CD4-positive, alpha-beta memory T cell (primary cell): ENCODE measurements at places on chromosomes 5 and 9. TPM values are rescaled to one million over a fixed set of nuclear protein-coding genes. Genes with fewer than 3 reads are reported as not detected.

ADAMTS12 gene
- total RNA-seq: not detected

PDCD1LG2 gene
- 0.90 TPM for total RNA-seq

PLPP7 gene
- total RNA-seq: not detected

CDX1 gene
- total RNA-seq: not detected

PRELID2 gene
- total RNA-seq: 2.1 TPM

NR5A1 gene
- not detected for total RNA-seq

PLPPR1 gene
- total RNA-seq: not detected

MLANA gene
- not detected for total RNA-seq

- no peak for DNase-seq
These were observed 75.9 kb upstream of the PRR16 start for GRCh38 chr5:120388016-120388781.

- DNase-seq: no peak
These were observed 40.8 kb downstream of the CSF2 start for GRCh38 chr5:132114150-132115121.

DNA sequence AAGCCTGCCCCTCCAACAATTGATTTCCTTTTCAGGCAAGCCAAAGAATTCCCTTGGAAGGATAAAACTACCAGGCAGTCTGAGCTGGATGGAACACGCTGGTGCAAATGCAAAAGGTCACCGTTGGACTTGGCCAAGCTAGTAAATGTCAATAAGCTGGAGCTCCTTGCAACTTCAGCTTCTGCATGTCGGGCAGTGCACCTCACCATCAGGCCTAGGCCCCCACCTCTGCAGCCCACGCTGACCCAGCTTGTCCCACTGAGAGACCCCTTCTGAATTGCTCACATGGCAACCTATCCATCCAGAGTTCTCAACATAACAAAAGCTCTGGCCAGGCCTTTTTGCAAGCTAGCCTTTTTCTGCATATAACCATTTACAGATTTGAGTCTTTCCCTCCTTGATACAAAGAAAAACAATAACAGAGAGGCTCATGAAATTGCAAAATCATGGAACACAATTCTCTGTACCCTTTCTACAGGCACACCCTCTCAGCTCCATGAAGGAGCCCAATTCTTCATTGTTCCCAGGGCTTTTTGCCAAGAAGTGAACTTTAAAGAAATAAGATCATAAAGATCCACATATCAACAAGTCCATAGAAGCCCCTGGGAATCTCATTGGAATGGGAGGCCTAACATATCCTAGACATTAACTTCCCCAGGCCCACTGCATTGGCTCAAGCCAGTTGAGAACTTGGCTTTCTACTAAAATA lies 123.9 kb upstream of the SLIT3 start:
- no peak for DNase-seq

GRCh38 chr5:132219981-132220380 lies 7.7 kb downstream of the P4HA2 start:
- no peak for DNase-seq

GRCh38 chr5:173004447-173004846 lies 20.9 kb downstream of the ATP6V0E1 start:
- no peak for DNase-seq

GRCh38 chr9:438066-438465 lies 223.4 kb downstream of the DOCK8 start:
- DNase-seq: no peak

- DNase-seq: no peak
These were observed 942.9 kb downstream of the CDH18 start for GRCh38 chr5:19044931-19045695.

DNA sequence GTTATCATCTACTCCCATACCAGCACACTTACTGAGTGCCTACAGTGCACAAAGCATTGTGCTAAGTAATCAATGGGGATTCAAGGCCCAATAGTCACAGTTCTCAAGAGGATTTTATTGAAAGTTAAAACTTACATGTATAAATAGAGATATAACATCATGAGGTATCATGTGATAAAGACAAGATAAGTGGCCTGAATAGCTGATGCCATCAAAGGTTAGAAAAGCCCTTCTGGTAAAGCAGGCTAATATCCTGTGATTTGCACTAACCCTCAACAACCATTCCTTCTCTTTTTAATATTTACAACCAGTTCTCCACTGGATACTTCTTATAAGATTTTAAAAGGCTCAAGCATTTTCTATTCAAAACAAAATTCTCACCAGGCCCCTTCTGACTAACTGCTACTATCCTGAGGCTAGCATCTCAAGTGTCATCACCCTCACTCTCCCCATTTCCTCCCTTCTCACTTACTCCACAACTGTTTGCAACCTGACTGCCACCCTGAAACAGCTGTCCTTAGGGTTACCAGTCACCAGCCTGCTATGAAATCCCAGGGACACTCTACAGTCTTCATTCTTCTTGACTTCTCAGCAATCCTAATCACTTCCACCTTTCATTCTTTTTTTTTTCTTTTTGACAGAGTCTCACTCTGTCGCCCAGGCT lies 377.9 kb downstream of the ENC1 start:
- no peak for DNase-seq

DNA sequence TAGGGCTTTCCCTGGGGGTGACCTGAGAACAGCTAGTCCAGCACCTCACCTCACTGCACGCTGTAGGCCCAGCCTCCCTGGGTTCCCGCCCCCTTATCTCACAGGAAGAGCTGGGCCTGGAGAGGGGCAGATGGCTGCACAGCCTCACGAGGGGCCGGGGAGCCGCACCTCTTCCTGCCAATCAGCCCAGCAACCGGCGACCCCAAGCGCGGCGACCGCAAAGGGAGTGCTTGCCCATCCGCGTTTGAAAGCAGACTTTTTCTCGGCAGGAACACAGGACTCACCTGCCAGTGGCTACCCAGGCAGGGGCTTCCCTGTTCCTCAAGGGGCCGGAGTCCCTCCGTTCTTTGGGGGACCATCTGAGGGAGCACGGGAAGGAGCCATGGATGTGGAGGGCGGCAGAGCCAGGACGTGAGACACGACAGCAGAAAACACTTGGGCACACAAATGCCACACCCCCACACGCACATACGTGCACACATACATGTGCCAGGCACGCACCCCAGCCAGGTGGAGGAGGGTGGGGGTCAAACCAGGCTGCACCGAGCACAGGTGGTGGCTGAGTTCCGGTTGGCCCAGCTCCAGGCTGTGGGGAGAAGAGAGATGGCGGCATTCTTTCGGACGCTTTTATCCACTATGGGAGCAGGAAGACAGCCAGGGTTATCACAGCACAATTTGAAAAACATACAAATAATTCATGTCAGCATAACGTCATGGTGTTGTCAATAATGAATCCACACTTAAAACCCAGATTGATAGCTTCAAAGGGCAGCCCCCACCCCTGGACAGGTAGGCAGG lies 11.3 kb downstream of the TMEM250 start:
- peak; percentile 35 for DNase-seq

DNA sequence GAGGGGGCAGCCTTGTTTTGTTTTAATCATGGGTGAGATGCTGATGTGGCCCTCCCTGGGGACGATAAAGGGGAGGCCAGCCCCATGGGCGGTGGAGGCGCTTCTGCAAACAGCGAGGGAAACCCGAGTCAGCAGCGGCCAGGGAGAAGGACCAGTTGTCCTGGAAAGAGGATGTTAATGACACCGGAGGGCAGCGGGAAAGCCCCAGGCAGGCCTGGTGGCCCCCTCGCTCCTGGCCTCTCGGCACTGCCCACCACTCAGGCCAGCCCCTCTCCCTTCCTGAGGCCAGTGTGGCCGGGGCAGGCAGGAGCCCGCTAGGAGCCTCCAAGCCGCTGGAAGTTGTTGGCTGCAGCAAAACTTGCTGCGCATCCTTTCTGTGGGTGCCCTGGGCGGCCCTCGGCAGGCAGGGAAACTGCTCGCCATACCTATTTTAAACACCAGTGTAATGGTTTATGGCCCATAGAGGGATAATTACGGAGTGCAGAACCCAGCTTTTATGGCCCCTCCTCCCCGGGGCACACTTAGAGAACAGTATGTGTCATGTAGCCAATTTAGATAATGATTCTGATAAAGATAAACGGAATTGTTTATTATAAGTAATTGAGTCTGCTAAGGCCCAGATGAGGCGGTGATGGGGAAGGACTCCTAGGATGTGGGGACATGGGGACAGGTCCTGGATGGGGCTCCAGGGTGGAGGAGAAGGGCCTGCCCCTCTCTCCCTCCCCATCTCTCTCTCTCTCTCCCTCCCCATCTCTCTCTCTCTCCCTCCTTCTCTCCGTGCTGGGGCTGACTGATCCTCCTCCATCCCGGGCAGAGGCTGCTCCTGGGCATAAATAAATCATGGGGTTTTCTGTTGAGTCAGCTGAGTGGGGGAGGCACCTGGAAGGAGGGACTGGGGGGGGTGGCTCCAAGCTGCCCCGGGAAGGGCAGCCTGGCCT lies 36.9 kb downstream of the LMX1B start:
- DNase-seq: no peak

DNA sequence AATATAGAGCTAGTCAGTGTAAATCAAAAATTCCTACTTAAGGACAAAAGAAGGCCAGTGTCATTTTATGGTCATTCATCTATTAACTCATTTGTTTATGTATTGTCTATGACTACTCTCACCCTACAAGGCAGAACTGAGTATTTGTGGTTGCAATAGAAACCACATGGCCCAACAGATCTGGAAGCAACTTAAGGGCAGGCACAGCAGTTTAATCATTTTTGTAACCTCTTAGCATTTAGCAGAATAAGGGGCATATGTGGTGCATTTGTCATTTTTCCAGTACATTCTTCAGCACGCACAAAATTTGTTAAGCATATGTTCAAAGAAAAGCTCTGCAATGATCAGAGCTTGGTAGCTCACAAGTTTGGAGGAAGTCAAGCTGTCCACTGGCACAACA lies 1.1 kb downstream of the FKBP15 start:
- DNase-seq: peak; percentile 44

- no peak for DNase-seq
These were observed 113.7 kb downstream of the BAAT start for GRCh38 chr9:101271102-101271501.

DNA sequence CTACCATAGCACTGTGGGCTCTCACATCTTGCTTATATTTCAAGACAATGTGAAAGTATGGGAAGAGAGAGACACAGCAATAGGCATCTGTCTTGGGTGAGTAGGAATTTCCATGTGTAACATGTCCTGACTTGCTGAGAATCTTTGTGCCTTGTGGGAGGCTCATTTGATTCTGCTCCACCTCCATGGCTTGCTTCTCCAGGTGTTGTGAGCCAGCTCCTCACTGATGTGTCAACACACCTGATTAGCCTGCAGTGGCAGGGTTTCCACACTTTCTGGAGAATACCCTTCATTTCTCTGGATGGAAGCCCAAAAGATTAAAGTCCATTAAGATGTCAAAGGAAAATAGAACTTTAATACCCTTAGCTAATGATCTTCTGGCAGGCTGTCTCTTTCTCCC lies 613.6 kb downstream of the ZNF608 start:
- no peak for DNase-seq

DNA sequence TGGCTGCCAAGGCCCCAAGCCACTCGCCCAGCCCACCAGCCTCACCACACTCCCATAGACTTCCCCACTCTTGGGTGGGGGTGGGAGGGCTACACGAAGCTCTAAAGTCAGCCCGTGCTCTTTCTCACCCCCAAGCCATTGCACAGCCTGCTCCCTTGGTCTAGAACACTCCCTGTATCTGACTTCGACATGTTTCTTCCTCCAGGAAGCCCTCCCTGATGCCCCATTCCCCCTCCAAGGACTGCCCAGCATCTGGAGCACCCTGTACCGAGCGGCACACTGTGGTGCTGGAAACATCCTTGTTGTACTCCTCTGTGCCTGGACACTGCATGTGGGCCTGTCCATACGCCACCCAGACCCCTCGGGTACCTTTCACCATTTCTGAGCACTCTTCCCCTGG lies 49.4 kb upstream of the KCNMB1 start:
- DNase-seq: no peak

DNA sequence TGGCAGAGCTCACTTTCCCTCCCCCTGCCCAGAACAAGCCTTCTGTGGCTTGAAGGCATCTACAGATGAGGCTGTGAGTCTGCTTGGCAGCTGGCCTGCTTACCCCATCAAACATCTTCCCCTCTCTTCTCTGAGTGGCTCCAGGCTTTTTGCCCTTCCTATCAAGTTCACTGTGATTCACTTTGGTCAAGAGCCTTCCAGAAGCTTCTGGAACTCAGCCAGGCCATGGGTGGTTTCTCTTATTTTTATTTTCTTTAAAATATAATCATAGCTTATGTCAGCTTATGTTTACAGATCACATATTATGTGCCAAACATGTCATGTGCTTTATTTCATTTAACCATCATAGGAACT lies 267.0 kb downstream of the SEC61B start:
- DNase-seq: no peak

- DNase-seq: no peak
These were observed 746.3 kb upstream of the RIOK2 start for GRCh38 chr5:97929383-97929782.

DNA sequence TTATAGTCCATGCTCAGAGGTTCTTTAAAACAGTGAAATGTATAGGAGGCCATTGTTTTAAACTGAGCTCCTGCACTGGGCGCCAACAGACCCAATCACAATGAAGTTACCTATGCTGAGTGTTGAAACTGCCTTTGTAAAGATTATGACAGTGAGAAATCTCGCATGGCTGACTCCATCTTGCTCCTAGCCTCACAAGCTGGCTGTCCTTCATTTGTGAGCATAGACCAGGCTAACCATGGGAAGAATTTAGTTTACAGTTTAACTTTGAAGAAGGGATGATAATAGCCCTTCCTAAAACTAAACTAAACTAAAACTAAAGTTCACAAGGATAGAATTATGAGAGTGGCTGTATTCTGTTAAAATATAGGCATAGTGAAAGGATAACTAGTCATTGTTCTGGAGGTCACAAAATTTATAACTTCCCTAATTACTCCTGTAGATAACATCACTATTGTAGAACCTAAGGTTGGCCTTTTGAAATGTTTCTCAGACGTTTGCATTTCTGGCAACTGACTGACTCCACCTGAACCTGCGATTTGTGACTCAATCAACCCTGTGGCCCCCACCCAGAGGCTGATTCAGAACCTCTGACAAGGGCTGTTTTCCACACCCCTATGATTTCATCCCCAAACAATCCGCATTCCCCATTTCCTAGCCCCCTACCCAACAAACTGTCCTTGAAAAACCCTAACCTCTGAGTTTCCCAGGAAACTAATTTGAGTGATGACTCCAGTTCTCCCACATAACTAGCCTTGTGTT lies 59.1 kb downstream of the HMHB1 start:
- DNase-seq: no peak

- no peak for DNase-seq
These were observed 62.2 kb upstream of the IL33 start for GRCh38 chr9:6153425-6153824.

GRCh38 chr5:52491818-52492217 lies 295.9 kb upstream of the ITGA1 start:
- no peak for DNase-seq
